ENCODE measurements at places on chromosomes 12 and 14.

DNA sequence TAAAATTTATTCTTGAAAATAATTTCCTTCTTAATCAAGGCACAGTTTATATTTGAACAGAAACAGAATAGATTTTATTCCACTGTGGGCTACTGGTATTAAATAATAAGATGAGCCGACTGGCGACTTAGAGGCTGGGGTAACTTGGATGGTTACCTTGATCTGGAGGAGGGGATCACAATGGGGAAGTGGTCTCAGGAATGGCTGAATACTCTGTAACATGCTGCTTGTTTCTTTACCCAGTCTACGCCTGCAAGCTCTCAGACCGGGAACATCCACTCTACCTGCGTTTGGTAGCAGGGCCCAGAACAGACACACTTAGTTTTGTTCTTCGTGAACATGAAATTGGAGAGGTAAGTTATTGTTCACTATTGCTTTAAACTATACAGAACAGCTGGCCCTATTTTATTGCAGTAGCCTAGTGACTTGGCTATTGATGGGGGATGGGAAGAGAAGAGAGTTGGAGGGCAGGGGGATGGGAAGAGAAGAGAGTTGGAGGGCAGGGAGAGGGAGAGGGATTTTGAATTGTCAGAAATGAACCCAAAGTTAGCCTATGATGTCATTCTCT lies 67.9 kb downstream of the GNS start:
- no peak for DNase-seq

GRCh38 chr12:121911824-121912585 lies 6.4 kb upstream of the CFAP251 start:
- no peak for DNase-seq

DNA sequence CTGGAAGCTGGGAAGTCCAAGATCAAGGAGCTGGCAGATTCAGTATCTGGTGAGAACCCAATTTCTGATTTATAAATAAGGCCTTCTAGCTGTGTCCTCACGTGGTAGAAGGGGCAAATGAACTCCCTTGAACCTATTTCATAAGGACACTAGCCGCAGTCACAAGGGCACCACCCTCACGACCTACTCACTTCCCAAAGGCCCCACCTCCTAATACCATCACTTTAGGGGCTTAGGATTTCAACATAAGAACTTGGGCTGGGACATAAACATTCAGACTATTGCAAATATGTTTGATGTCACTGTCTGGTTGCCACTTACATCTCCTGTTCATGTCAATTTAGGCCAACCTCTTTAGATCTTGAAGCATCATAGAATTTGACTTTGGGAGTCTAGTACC lies 10.8 kb upstream of the CNIH1 start:
- no peak for DNase-seq

GRCh38 chr12:84696281-84696680 lies 216.3 kb downstream of the SLC6A15 start:
- no peak for DNase-seq

DNA sequence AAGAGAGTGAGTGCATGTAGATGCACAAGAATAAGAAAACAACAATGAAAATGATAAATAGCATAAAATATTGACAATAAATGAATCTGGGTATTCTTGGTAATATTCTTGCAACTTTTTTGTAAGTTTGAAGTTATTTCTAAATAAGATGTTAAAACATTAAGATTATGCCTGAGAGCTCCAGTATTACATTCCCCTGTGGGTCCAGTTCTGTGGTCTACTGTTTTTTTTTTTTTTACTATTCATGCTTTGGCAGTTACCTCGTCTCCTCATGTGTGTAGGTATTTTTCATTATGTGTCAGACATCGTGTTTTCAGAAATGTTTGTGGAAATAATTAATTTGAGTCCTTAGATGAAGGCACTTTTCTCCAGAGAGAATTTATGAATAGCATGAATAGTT lies 386.2 kb downstream of the AACS start:
- DNase-seq, result no peak

- no peak for DNase-seq
Observed at GRCh38 chr12:122852336-122853275, 17.3 kb downstream of the HIP1R start.

- DNase-seq, result no peak
Observed at GRCh38 chr14:52919971-52920370, 30.9 kb downstream of the FERMT2 start.

- no peak for DNase-seq
Observed at GRCh38 chr14:105063056-105063455, 2.2 kb downstream of the GPR132 start.

GRCh38 chr14:58899317-58899713 lies 261.6 kb downstream of the DACT1 start:
- DNase-seq, result no peak

DNA sequence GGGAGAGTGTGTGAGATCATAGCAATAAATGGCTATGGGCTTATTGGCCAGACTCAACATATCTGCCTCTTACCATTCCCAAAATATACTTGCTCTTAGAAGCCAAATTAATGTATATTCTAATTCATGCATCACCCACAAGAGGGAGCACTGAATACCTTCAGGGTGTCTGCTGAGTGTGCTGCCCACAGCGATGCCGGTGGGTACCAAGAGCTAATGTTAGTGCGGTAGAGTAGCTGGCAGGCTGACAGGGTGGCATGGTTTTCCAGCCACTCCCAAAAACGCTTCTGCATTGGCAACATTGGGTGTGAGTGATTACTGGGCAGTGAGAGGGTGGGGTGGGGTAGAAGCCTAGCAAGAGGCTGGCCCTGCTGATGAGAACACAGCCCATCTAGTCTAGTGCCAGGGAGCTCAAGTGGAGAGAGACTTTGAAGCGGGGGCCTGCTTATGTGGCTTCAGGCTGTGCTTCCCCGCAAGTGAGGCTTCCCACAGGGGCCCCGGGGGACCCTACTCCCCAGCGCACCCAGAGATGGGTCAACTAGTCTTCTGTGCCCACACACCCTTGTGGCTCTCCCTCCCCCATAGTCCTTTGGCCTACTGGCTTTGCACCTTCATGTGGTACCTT lies 9.2 kb upstream of the PLEKHD1 start:
- DNase-seq, result no peak

GRCh38 chr14:61752626-61753025 lies 9.6 kb upstream of the SNAPC1 start:
- no peak for DNase-seq

DNA sequence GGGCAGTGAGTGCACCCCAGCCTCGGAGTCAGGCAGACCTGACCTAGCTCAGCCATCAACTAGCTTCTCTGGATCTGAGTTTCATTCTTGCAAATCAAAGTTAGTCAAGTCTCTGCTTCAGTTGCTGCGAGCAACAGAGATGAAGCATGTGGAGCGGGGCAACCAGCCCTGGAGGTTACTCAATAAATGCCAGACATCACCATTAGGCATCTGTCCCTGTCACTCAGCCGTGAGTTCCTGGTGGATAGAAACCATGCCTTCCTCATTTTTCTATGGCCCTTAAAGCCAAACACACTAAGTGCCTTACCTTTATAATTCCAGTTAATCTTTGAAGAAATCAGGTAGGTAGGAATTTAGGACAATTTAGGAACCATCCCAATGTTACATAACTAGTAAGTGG lies 19.3 kb downstream of the RFX4 start:
- DNase-seq, result no peak

GRCh38 chr12:48811437-48812090 lies 6.7 kb upstream of the CACNB3 start:
- no peak for DNase-seq

- no peak for DNase-seq
Observed at GRCh38 chr12:21538061-21538653, 12.1 kb downstream of the SPX start.

DNA sequence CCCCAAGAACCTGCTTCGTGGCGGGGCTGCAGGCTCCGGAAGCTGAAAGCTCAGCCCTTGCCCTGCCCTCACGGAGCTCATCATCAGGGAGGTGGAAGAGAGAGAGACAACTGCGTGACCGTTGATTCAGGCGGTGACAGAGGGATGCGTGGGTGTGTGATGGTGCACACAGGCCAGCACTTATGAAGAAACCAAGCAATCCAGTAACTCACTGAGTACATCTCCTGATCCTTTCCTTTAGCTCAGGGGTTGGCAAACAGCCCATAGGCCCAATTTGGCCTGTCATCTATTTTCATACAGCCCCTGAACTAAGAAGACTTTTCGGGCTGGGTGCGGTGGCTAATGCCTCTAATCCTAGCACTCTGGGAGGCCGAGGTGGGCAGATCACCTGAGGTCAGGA lies 49.9 kb downstream of the TESC start:
- no peak for DNase-seq

GRCh38 chr14:104144453-104144790 lies 6.0 kb downstream of the KIF26A start:
- no peak for DNase-seq

DNA sequence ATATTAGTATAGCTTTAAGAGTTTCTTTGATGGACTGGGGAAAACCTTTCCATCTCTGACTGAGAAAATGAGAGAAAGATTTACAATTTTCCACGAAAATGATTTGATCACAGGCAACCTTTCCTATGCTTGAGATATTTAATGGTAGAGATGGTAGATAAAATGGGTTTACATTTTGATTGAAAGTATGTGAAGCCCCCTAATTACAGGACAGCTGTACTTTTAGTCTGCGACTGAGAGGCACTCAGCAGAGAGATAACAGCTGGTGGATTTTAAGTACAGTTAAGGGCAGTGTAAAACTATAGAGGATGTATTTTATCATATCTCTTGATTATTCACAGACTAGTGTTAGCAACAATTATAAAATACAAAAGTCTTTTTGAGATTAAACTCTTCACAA lies 40.7 kb downstream of the C12orf50 start:
- DNase-seq, result no peak

DNA sequence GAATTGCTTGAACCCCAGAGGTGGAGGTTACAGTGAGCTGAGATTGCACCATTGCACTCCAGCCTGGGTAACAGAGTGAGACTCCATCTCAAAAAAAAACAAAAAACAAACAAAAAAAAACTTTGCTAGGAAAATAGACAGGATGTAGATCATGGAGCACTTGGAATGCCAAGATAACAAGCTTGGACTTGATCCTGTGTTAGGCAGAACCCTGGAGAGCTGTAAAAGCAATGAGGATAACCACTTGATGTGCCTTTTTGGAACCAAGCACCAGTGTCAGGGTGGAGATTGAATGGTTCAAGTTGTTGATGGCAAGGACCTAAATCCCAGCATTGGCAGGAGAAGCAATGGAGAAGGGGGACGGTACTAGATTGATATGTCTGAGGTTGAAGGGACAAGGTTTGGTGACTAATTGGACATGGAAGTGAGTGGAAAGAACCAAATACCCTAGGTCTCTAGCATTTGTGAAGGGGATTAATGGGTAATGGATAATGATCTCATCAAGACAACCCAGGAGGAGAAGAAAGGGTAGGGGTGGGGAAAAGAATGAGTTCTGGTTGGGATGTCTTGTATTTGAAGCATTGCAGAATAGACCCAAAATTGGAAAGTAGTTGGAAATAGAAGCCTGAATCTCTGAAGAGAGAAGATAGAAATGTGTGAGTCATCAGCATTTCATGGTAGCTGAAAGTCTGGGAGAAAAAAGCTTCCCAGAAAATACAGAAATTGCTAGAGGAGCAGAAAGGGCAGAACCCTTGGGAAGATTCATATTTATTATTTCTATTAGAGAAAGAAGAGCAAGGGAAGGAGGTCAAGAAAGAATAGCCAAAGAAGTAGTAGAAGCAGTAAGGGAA lies 176.7 kb downstream of the NUAK1 start:
- no peak for DNase-seq

- peak; percentile 63 for DNase-seq
Observed at GRCh38 chr14:93975791-93976476, 436 bp downstream of the ASB2 start.

DNA sequence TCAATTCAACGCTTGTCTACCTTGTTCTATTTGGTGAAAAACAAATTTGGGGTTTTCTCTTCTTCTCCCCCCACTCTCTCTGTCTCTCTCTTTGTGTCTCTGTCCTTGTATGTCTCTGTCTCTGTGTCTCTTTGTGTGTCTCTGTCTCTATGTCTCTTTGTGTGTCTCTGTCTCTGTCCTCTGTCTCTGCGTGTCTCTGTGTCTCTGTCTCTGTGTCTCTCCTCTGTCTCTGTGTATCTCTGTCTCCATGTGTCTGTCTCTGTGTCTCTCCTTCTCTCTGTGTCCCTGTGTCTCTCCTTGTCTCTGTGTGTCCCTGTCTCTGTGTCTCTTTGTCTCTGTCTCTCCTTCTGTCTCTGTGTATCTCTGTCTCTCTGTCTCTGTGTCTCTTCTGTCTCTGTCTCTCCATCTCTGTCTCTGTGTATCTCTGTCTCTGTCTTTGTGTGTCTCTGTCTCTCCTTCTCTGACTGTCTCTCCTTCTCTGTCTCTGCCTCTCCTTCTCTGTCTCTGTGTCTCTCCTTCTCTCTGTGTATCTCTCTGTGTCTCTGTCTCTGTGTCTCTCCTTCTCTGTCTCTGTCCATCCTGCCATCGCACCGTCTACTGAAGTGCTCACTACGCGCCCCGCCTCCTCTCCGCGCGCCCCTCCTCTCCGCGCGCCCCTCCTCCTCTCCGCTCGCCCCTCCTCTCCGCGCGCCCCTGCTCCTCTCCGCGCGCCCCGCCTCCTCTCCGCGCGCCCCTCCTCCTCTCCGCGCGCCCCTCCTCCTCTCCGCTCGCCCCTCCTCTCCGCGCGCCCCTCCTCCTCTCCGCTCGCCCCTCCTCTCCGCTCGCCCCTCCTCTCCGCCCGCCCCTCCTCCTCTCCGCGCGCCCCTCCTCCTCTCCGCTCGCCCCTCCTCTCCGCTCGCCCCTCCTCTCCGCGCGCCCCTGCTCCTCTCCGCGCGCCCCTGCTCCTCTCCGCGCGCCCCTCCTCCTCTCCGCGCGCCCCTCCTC lies 12.8 kb downstream of the LRCOL1 start:
- DNase-seq, result no peak

GRCh38 chr12:57455374-57456144 lies 452 bp downstream of the INHBE start:
- DNase-seq, result no peak

- no peak for DNase-seq
Observed at GRCh38 chr12:1993341-1993740, 10.9 kb downstream of the DCP1B start.

DNA sequence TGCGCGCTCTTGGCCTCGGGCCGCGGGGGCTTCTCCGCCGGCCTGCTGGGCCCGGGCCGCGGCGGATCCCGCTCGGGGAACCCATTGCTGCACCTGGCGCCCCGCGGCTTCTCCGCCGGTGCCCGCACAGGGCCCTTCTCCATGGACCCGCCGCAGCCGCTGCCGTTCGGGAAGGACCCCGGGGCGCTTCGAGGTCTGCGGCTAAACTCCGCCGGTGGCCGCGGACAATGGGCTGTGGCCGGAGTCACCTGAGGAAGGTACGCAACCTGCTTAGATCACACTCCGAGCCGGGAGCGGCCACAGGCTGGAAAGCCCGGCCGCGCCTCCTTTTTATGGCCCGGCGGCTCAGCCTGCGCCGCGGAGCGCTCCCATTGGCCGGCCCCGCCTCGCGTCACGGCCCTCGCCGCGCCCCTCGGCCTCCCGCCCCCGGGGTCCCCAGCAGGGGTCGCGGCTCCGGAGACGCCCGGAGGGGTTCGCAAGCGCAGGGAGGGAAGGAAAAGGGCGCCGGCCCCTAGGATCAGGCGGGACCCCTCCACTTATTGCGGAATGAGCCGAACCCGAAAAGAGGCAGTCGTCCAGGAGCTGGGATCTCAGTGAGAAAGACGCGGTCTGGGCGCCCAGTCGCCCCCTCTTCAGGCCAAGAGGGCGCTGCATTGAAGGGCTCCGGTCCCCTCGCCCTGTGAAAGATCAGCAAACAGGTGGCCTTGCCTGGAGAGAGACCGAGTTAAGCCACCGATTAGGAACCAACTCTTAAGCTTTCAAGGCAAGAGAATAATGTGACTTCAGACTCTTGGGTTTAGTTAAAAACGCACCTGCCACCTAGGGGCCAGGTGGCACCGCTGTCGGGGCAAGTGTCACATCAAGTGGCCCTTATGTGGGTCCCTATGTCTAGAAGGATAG lies at the start of gene GCH1:
TSS of gene GCH1 (minus strand) at position 306 of the 900 bp plus-strand sequence. CDS start at position 143, 163 bp downstream.
- DNase-seq, result peak; percentile 82

GRCh38 chr12:28278960-28279359 lies 88.7 kb downstream of the CCDC91 start:
- DNase-seq, result no peak

Measured in T-helper 2 cell treated with Interferon-gamma antibody and Interleukin-4, amounts not matched to agents 5 μg/mL and 100 μg/mL, for 36 hours (primary cell).